Stimulated activated CD4-positive, alpha-beta T cell treated with anti-CD3 and anti-CD28 coated beads, Interleukin-12 subunit alpha, Interleukin-12 subunit beta, amount 100 ng/mL, for 24 hours (primary cell): ENCODE measurements at places on chromosomes 1 and 21.
A peak's percentile ranks its signal among the peaks of the same experiment; 100 is the strongest.

DNA sequence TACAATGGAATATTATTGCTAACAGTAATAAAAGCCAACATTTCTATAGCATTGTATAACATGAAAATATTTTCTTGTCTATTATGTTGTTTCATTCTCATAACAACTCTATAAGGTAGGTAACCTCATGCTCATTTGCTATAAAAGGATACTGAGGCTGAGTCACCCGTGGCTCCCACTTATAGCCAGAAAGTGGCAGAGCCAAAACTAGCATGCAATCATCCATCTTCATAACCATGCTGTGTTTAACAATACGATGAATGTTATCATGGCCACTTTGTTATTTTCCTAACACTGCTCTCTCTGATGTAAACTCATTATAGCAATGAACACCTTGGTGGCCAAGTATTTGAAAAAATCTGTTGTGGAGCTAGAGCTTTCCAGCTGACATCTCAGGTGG is 80.8 kb upstream of the JUN start:
- no peak for DNase-seq

- DNase-seq = no peak
Measured at GRCh38 chr1:10105484-10105883, 72.7 kb downstream of the UBE4B start.

- no peak for DNase-seq
Measured at GRCh38 chr21:42581336-42581992, 67.8 kb downstream of the SLC37A1 start.

DNA sequence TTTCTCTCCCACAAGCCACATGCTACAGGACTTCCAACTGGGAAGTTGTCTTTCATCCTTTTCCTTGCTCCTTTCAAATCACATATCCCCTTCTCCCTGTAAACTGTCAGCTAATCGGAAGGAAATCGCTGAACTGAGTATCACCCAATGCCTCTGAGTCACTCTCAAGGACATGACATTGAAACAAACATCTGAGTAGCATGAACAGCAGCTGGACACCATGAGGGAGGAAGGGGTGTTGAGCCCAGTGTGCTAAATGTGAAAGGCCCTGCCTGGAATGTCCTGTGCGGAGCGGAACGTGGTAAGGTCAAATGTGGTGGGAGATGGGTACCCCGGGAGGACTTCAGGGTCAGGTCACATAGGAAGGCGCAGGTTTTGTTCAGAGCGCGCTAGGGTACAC is at the start of gene OR2AJ1:
TSS of gene OR2AJ1 (plus strand) at position 22 of the 400 bp plus-strand sequence. CDS start 8,880 bp downstream, outside the sequence.
- DNase-seq = no peak

DNA sequence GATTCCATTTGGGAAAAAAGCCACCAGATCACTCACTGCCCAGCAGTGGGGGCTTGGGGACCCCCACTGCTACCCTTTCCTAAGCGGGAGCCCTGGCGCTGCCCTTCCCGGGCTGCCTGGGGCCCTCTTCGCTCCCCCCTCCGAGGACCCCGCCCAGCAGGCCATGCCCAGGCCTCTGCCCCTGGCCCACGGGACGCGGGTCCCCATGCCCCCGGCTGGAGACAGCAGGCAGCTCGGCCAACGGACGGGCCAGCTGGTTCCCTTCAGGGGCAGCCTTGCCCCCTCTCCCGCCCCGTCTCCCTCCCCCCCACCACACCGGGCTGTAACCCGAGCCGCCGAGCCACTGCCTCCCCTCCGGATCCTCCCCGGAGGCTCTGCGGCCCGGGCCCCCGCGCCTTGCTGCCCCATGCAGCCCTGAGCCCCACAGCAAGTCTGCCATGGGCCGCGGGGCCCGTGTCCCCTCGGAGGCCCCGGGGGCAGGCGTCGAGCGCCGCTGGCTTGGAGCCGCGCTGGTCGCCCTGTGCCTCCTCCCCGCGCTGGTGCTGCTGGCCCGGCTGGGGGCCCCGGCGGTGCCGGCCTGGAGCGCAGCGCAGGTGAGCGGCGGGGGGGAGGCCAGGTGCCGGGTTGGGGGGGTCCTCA is at the start of gene MMP23B:
TSS of gene MMP23B (plus strand) at position 392 of the 639 bp plus-strand sequence. CDS start at position 438, 46 bp downstream.
- no peak for DNase-seq

DNA sequence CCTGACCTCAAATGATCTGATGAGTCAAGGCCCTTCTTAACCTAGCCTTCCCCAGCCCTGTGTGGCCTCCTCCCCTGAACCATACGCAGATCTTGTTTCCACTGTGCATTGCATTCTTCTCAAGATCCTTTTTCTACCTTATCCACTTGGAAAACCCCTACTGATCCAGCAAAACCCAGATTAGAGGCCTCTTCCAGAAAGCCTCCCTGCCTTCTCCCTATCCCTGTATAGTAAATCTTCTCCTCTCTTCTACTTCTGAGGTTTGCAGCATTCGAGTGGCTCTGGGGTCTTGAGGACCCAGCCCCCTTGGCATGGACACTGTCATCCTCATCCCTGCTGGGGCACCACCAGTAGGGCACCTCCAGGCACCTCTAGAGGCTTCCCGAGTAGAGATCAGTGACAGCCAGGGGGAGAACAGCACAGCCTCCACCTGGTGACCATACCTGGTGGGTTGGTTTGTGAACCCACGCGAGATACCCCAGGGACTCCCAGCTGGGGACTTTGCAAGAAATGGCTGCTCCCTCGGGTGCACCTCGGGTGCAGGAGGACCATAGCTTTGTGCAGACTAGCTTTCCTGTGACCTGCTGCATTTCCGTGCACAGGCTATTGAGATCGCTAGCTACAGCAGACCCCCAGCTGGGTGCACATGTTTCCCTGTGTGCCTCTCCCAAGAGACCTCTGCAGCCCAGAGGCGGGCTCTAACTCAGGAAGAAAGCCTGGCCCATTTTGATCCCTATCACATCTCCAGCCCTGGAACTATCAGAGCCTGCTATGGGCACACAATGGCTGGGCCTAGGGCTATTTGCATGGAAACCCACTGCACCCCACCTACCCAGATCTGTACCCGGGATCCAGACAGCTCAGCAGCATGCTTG is 34.2 kb downstream of the MATN1 start:
- DNase-seq = no peak

DNA sequence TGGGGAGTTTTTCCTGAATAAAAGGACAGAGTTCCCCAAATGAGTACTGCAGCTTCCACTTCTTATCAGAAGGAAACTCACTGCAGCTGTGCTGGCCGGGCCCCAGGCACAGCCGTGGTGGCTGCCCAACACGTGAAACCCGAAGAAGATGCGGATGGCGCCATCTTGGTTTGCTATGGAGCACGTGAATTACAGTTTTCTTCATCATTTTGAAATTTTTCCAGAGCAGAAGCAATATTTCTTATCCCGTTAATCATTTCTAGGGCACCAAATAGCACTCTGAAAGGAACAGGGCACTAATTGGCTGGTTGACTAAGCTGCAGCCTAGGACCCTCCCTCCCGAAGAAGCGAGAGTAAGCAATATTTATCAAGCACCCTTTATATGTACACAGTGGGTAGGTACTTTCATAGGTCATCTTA is 63.2 kb upstream of the EPS8L3 start:
- DNase-seq = no peak

GRCh38 chr1:170692866-170693575 is 29.1 kb downstream of the PRRX1 start:
- no peak for DNase-seq

GRCh38 chr1:26029864-26030481 is 8.4 kb downstream of the EXTL1 start:
- DNase-seq = no peak

GRCh38 chr1:8516793-8517556 is 199.1 kb downstream of the SLC45A1 start:
- DNase-seq = no peak

- no peak for DNase-seq
Measured at GRCh38 chr1:33275706-33276572, 19.6 kb downstream of the ZNF362 start.

GRCh38 chr21:14744368-14744767 is 198.3 kb upstream of the SAMSN1 start:
- DNase-seq = no peak

DNA sequence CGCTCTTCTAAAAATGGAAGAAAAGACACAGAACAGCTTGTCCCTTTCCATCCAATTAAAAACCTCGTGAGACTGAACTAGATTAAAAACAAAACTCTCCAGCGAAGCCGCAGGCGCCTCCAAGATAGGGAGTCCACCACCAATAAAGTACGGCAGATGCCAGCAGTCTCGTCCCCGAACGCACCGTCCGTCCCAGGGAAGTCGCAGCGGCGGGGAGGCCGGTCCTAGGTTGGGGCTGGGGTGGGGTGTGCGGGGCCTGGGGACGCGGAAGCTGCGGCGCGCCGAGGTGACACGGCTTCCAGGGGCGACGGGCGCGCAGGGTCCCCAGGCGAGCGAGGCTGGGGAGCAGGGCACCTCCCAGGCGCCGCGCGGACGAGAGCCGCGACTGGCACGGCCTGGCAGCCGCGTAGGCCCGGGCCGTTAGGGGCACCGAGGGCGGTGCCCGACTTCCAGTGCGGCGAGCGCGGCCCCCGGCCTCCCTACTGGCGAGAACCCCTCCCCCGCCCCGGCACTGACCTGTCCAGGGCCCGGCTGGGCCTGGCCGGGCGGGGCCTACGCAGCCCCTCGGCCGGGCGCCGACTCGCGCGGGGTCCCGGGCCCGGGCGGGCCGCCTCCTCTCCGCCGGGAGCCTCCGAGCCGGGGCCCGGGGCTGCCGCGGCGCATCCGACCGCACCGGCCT is 28.3 kb upstream of the A3GALT2 start:
- peak; percentile 32 for DNase-seq

GRCh38 chr1:15180945-15181523 is 27.5 kb downstream of the TMEM51 start:
- no peak for DNase-seq

DNA sequence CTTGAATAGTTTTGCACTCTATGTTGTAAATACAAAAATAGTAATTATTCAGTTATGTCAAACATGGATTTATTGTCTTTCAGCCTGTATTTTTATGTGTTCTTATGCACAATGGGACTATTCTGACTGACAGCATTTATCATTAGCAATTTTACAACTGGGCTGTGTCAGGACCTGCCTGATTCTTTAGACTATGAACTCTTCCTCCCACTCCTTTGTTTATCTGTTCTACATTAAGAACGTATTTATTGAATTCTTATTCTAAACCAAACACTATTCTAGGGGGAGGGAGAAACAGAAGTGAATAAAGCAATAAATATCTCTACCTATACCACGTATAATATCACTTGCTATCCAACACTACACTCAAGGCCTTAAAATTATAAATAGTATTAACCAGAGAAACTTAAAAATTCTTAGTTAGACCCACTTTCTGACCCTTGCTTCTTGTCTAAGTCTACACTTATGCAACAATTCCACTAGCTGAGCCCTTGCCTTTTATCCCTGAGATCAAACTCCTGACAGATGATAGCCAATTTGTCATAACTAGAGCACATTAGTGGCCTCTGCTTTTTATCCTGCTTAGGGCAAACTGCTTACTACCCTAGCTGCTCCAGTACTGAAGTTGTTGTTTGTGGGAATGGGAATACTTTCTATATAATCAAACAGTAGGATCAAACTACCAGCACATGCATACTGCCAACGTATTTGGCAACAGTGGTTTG is 494.3 kb downstream of the BRINP3 start:
- DNase-seq = no peak

- DNase-seq = no peak
Measured at GRCh38 chr21:41478319-41479177, 29.4 kb downstream of the TMPRSS2 start.

DNA sequence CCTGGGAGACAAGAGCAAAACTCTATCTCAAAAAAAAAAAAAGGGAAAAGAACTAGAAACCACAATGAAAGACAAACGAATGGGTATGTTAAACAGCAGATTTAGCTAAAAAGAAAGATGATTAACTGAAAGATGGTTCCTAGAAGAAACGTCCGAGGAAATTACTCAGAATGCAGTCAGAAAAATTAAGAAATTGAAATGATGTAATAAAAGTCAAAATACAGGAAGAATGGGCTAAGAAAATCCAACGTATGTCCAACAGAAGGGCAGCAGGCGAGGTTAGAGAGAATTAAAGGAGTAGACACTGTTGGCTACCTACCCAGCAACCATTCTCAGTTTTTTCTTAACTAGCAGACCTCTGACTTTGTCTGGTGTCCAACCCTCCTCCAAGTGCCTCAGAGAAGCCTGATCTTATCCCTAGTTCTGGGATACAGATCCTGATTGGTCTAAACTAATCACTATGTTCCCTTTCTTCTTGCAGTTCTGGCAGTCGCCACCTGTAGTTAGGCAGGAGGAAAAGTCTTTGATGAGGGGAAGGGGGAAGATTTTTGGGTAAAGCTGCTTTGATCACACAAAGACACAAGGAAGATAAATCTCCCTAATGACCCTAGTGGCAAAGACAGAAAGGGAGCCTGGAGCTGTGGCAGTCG is 25.7 kb downstream of the GPR161 start:
- no peak for DNase-seq

GRCh38 chr1:150560011-150560438 is 10.8 kb downstream of the ADAMTSL4 start:
- DNase-seq = no peak

DNA sequence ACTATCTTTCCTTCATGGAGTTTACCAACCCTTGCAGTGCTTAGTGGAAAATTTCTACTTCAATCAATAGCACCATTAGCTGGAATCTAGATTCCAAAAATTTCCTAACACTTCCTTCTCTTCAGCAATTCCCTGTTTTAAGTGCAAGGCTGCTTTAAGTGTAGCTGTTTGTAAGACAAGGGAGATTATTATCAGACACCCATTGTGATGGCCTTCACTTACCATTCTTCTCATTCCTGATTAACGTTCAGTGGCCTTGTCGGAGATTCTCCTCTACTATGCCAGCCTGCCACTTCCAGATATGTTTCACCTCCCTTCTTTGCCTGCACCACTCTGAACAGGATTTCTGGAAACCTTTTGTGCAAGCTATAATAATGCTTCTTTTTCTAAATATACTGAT is 464.9 kb upstream of the ADGRL2 start:
- no peak for DNase-seq

DNA sequence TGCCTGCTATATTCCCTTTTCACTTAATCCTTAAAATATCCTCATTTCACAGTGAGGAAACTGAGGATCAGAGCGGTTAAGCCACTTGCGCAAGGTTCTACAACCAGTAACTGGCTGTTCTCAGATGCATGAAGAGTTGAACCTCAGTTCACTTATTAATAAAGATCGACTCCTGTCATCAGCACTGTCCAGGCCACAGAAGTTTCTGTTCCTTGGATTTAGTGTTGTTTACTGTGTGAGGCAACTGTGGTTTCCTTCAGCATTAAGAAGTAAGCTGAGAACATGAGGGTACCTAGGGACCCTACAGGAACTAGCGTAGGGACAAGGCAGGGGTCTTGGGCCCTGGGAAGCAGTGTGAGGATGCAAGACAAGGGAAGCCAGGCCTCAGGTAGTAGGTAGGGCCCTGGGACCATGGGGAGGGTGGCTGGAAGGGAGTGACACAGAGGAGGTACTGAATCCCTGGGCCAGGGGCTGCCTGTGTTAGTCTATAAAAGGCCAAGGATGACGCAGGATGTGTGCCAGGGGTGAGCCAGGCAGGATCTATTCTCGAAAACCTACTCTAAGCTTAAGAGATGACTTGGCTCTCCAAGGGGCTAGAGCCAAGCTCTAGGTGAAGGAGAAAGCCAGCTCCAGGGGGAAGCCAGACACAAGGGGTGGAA is 181.2 kb upstream of the CSF3R start:
- no peak for DNase-seq

DNA sequence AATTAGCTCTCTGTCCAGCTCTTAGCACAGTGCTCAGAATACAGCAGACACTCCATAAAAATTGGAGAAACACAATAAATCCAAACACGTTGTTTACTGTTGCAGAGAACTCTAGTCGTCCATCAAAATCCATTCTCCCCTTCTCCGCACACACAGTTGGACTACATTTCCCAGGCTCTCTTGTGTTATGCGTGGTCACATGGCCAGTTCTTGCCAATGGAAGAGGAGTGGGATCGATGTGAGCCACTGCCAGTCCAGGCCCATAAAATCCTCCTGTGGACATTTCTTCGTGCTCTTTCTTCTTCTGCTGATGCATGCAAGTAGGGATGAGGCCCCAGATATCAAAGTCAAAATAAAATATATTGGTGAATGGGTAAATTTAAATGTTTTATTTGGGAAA is 114.3 kb upstream of the FMN2 start:
- DNase-seq = no peak
